Type B pancreatic cell (in vitro differentiated cells): ENCODE measurements at places on chromosomes 7 and 10.

GRCh38 chr10:96663797-96664196 is 56.5 kb downstream of the PIK3AP1 start:
- H3K27me3 ChIP-seq, result no peaks in the 10 kb centered on the region
- H3K36me3 ChIP-seq, result no peaks in the 10 kb centered on the region
- DNase-seq, result no peak
- H3K4me3 ChIP-seq, result no peak overlapping the region
- no peak overlapping the region for H3K27ac ChIP-seq
- H3K4me1 ChIP-seq, result no peaks in the 10 kb centered on the region

DNA sequence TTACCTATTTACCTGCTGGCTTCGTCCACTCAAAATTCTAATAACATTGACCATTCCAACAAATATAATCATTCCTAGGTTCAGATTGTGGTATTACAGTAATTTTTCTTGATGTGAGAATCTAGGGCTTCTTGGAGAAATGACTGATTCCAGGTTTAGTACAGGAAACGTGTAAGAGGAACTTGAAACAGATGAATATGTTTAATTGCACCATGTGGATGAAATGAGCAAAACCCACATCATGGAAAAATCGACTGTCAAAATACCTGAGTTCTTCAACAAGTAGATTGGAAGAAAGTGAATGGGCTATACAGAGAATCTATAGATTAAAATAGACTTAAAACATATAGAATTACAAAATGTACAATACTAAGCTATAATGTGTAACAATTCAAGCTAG is 24.9 kb upstream of the OR9A4 start:
- DNase-seq, result no peak
- H3K27ac ChIP-seq, result no peak overlapping the region
- H3K4me1 ChIP-seq, result no peaks in the 10 kb centered on the region
- H3K27me3 ChIP-seq, result no peaks in the 10 kb centered on the region
- H3K4me3 ChIP-seq, result no peak overlapping the region

- H3K27ac ChIP-seq, result no peak overlapping the region
- H3K4me3 ChIP-seq, result no peak overlapping the region
- no peaks in the 10 kb centered on the region for H3K4me1 ChIP-seq
- H3K27me3 ChIP-seq, result no peaks in the 10 kb centered on the region
Observed at GRCh38 chr10:130244928-130245495, 108.8 kb downstream of the GLRX3 start.

DNA sequence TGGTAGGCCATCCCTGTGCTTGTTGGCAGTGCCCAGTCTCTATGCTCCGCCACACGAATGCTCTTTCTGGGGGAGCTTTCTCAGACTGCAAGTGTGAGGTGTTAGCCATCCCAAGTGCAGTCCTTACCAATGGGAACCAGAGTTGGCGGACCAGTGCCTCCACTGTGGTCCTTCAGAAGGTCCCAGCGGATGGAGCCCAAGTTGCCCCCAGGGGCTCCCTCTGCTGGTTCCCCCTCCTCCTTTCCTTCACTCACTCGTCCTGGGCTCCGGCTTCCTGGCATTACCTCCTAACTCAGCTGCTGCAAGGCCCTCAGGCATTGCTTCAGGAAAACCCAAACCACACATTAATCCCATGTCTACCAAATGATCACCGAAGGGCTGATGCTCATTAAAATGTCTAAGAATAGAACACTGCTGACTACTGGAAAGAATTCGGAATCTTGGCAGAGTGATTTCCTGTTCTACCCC is 139.8 kb downstream of the CUBN start:
- H3K4me3 ChIP-seq, result no peak overlapping the region
- H3K27me3 ChIP-seq, result no peaks in the 10 kb centered on the region
- peaks cover 17% of the 10 kb centered on the region for H3K4me1 ChIP-seq
- no peak for DNase-seq
- no peaks in the 10 kb centered on the region for H3K36me3 ChIP-seq

DNA sequence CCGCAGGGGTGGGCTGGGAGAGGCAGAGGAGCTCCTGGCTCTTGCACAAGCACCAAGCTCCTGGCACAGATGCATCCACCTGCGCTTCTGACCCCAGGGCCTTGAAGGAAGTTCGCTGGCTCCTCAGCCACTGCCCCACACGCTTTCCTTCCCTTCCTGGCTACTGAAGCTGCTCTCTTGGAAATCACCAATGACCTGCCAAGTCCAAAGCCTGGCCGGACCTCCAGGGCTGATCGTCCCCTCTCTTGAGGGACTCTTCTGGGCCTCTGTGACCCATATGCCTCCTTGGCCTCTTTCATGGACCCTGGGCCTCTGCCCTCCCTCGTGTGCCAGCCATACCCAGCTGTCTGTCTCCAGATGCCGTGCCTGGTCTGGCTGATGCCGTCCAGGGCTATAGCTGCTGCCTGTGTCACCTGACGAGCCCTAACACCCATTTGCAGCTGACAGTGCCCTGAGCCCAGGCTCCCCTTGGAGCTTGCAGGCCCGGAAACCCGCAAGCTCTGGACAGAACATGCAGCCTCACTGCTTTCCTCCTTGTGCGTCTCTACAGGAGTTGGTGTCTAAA is 113.4 kb downstream of the PRKAG2 start:
- peaks cover 13% of the 10 kb centered on the region for H3K4me1 ChIP-seq
- H3K27ac ChIP-seq, result no peak overlapping the region
- peaks cover 17% of the 10 kb centered on the region for H3K27me3 ChIP-seq
- H3K4me3 ChIP-seq, result no peak overlapping the region

DNA sequence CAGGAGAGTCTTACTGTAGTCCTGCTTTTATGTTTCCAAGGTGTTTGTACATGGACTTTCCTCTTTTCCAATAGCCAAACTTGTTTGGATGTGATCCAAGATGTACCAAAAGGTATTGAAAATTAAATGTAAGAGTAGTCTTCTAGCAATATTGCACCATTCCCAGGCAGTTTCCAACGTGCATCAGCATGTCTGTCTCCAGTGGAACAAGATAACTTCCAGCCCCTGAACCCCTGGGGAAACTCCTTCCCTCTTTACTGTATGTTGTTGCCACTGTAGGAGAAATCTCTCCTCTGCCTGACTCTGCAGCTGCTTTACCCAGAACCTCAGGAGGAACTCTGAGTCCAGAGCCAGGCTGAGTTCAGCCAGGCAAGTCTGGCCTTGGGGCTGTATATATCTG is 18.5 kb downstream of the ARMC10 start:
- no peaks in the 10 kb centered on the region for H3K27me3 ChIP-seq
- H3K4me3 ChIP-seq, result no peak overlapping the region
- no peaks in the 10 kb centered on the region for H3K4me1 ChIP-seq
- DNase-seq, result no peak

GRCh38 chr10:77109351-77109994 is 528.1 kb downstream of the KCNMA1 start:
- no peak overlapping the region for H3K27ac ChIP-seq
- DNase-seq, result no peak
- peaks cover 4% of the 10 kb centered on the region for H3K36me3 ChIP-seq
- H3K27me3 ChIP-seq, result peaks cover 11% of the 10 kb centered on the region
- no peak overlapping the region for H3K4me3 ChIP-seq

DNA sequence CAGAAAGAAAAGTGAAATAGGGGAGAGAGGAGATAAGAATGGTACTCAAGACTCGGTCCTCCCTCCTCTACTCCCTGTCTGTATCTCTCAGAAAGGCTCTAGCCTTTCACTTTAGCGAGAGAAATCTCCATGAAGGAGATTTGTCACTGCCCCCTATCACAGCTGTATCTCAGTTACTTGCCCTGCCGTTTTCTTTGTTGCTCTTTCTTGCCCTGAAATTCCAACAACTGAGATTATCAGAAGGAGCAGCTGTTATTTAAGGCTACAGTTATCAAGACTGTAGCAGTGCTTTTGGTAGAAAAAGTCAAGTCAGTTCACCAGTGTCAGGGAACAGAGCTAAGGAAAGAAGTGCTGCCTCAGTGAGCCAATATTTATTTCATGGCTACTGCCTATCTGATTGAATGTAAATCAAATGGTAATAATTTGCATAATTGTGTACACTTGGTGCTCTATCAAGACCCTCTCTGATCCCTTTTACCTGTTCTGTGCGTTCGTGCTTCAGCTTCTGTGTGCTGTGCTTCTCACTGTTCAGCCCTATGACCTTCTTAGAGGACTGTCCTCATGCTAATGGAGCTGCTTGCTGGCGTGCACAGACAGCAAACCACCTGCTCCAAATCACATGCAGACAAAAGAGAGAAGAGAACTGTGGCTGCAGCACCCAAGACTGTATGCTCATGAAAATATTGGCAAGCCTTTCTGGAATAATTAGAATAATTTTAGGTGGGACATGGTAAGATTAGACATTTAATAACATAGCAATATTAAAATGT is 180.2 kb upstream of the FAM3C start:
- H3K4me1 ChIP-seq, result peaks cover 9% of the 10 kb centered on the region
- no peak overlapping the region for H3K4me3 ChIP-seq
- H3K36me3 ChIP-seq, result no peaks in the 10 kb centered on the region
- H3K27me3 ChIP-seq, result no peaks in the 10 kb centered on the region
- no peak overlapping the region for H3K27ac ChIP-seq
- DNase-seq, result no peak

DNA sequence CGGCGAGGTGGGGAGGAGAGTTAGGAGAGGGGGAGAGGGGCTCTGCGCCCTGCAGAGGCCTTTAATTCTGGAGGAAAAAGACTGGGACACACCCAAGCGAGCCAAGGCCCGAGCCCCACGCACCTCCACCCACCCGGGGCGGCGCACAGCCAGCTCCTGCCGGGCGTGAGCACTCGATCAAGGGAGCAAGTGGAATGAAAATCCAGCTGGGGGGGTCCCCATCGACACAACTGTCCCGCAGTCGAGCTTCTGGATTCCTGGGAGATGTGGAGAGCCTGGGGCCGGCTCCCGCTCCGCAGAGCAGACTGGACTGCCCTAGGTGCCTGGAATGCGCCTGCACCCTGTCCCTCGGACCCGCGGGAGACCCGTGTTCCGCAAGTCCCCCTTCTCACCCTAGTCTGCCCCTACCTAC is 7.4 kb upstream of the EN2 start:
- no peak for DNase-seq
- H3K4me3 ChIP-seq, result no peak overlapping the region
- no peaks in the 10 kb centered on the region for H3K4me1 ChIP-seq
- peaks cover 88% of the 10 kb centered on the region for H3K27me3 ChIP-seq
- no peak overlapping the region for H3K27ac ChIP-seq

- H3K27ac ChIP-seq, result no peak overlapping the region
- H3K4me3 ChIP-seq, result no peak overlapping the region
- H3K4me1 ChIP-seq, result peaks cover 9% of the 10 kb centered on the region
- no peak for DNase-seq
- peaks cover 19% of the 10 kb centered on the region for H3K27me3 ChIP-seq
- no peaks in the 10 kb centered on the region for H3K36me3 ChIP-seq
Observed at GRCh38 chr10:130899856-130900255, 411.7 kb downstream of the TCERG1L start.

GRCh38 chr10:74612195-74612594 is 214.2 kb upstream of the KAT6B start:
- no peak for DNase-seq
- H3K27ac ChIP-seq, result no peak overlapping the region
- no peak overlapping the region for H3K4me3 ChIP-seq
- H3K4me1 ChIP-seq, result no peaks in the 10 kb centered on the region
- no peaks in the 10 kb centered on the region for H3K27me3 ChIP-seq
- H3K36me3 ChIP-seq, result no peaks in the 10 kb centered on the region

DNA sequence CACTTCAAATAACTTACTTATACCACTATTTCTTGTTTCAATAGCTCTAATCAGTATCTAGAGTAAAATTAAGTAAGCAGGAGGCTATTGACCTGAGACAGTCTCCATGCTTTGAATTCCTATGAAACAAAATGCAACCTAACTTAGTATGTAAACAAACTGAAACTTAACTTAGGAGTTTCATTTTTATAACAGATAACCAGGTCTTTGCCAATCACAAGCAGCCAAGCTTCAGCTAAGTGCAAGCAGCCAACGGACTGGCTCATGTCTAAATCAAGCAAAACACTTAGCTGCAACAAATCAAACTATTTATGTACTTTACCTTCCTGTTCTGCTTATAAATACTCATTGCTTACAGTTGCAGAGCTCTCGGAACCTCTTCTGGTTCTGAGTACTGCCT is 4.4 kb upstream of the GSTK1 start:
- no peak overlapping the region for H3K27ac ChIP-seq
- no peak overlapping the region for H3K4me3 ChIP-seq
- H3K4me1 ChIP-seq, result peaks cover 4% of the 10 kb centered on the region
- DNase-seq, result no peak
- no peaks in the 10 kb centered on the region for H3K27me3 ChIP-seq
- H3K36me3 ChIP-seq, result peaks cover 4% of the 10 kb centered on the region

DNA sequence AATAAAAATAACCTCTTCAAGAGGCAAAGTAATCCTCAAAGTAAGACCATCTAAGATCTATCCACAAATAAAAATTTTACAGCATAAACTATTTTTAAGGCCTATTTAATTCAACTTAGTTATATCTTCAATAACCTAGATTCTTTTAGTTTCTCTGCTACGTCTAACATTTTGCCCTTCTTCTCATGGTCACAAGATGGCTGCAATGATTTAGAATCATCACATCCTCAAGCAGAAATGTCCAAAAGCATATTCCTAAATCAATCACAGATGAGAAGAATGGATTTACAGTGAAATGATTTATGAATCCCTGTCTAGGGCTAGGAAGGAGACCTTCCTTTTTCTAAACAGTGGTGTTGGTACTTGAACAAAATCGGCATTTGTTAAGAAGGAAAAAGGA is 304.7 kb downstream of the ARHGAP12 start:
- H3K4me1 ChIP-seq, result peaks cover 18% of the 10 kb centered on the region
- H3K27ac ChIP-seq, result no peak overlapping the region
- H3K27me3 ChIP-seq, result no peaks in the 10 kb centered on the region
- DNase-seq, result no peak
- peaks cover 3% of the 10 kb centered on the region for H3K36me3 ChIP-seq

- no peaks in the 10 kb centered on the region for H3K27me3 ChIP-seq
- no peak for DNase-seq
- H3K4me3 ChIP-seq, result no peak overlapping the region
- H3K27ac ChIP-seq, result no peak overlapping the region
Observed at GRCh38 chr7:34849163-34849960, 187.9 kb downstream of the DPY19L1 start.

DNA sequence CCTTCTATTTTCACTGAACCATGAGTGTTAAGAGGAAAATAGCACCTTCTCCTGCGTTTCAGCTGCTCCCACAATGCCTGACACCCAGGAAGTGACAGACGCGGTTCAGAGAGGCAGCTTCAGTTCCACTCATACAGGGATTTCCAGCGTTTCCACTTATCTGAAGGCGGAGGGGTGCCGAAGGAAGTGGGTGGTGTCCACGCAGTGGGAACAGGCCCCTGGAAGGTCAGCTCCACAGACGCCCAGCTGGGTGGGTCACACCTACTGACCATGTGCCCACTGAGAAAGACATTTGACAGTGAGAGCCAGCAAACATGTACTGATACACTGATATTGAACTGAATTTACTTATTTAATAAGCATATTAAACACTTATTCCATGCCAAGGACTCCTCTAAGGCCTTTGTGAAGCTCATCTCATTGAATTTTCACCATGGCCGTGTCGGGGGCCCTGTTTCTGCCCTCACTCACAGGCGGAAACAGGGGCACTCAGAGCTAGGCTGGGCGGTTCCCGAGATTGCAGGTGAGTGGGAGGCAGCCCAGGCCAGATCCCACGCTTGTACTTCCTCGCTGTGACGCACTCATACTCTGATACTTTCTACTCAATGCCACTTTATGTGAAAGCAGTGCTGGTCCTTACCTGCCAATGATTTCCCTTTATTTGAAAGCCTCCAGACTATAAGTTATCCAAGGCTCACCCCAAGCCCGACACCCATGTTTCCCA is 96.8 kb downstream of the TCERG1L start:
- H3K4me3 ChIP-seq, result no peak overlapping the region
- no peaks in the 10 kb centered on the region for H3K4me1 ChIP-seq
- DNase-seq, result no peak
- no peak overlapping the region for H3K27ac ChIP-seq
- peaks cover 4% of the 10 kb centered on the region for H3K27me3 ChIP-seq
